ENCODE measurements at places on chromosomes 5 and 9.

DNA sequence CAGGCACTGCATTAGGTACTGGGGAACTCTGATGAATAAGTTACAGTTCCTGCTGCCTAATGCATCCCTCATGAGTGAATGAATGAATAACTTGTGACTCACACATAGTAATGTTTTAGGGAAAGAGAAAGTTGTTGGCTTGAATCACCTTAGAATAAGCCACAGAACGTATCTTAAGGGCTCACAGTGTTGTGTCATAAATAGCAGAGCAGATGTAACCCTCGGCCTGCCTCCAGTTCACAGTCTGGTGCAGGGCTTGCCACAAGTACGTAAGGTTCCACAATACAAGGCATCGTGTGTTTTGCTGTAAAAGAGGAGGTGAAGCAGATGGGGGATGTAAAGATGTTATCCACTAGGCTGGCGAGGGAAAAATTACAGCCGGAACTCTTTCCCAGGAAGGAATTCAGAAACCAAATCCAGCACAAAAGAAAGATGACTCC is 218.7 kb downstream of the TRPM3 start:
- no peak for DNase-seq

DNA sequence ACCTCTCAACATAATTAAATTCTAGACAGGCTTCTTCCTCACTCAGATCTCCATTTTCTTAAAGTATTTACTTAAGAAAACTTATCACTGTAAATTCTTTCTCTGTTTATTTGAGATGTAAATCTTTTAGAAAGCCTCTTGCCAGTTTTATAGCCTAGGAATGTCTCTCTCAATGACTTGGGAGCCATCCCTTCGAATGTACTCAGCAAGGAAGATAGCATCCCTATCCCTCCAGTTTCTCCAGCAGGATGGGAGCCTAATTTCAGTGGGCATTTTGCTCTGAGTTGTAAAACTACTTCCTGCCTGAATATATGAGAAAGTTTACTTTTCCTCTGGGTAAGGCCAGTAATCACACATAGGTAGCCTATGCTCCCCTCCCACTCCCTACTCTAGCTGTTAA is 558.5 kb upstream of the ARRDC3 start:
- DNase-seq, result no peak

- no peak for DNase-seq
Observed at GRCh38 chr5:177369645-177370440, 12.1 kb downstream of the RGS14 start.

DNA sequence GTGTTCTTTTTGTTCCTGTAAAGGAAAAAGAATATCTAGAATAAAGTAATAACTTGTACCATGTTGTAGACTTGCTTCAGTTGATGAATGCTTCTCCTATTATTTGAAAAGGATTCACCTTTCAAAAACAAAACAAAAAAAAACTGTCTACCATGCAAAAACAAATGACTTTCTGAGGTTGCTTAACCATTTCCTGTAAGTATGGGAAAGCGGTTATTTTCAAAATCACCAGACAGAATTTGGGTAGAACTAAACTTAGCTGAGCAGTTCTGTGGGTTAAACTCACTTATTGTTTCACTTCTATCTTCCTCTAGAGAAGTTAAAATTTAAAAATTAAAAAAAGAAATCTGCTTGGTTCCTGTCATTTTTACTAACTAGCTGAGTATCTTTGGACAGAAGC is 25.2 kb downstream of the LNPEP start:
- no peak for DNase-seq

GRCh38 chr5:25150819-25151218 is 506.0 kb upstream of the CDH10 start:
- DNase-seq, result no peak

DNA sequence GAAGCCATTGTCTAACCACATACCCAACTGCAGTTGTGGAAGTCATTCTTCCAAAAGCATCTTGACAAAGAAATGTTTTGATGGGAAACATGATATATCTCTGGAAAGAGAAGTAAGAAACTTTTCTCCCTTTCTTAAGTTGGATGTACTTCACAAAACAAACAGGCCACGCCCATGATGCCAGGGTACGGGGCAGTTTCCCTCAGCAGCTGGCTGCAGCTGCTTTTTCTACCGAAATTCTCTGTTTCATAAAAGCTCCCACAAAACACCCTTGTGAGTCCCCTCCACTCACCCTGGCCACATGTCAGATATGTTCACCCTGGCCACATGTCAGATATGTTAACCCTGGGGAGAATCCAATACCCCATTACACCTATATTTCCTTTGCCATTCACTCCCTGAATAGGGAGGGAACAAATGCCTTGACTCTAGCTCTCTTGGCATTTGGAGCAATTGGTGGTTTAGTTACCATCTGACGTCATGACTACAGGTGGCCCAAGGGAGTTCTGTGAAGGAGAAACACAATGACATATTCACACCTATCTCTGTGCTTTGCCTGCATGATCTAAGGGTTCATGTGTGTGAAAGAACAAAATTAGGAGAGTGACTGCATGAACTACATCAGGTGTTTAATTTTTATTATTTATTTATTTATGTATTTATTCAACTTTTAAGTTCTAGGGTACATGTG is 103.0 kb downstream of the AOPEP start:
- DNase-seq, result no peak

GRCh38 chr5:114070093-114070722 is 291.7 kb upstream of the KCNN2 start:
- no peak for DNase-seq

DNA sequence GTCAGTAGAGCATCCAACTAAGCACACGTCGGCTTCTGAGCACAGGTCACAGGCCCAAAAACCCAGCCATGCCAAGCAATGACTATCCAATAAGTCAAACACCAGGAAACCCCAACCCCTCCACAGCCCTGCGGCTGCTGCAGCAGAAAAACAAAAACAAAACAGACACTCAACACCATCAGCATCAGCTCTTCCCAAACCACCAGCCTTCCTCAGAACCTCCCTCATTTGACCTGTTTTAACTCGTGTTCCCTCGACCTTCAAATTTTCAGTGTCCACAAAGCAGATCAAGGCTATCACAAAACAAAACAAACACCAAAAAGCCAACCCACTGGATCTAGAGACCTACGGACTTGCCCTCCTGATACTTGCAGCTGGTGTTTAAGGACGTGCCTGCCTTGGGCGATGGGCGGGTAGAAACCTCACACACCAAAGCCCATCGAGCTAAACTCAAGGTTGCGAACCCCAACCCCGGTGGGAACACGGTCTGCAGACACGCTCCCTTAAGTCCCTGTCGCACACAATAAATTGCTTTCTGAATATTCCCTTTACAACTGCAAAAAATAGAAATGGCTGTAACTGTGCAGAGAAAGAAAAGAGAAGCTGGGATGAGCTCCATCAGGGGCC is 247.1 kb upstream of the ANKRD55 start:
- no peak for DNase-seq

- DNase-seq, result no peak
Observed at GRCh38 chr5:85868070-85868469, 749.7 kb upstream of the COX7C start.

DNA sequence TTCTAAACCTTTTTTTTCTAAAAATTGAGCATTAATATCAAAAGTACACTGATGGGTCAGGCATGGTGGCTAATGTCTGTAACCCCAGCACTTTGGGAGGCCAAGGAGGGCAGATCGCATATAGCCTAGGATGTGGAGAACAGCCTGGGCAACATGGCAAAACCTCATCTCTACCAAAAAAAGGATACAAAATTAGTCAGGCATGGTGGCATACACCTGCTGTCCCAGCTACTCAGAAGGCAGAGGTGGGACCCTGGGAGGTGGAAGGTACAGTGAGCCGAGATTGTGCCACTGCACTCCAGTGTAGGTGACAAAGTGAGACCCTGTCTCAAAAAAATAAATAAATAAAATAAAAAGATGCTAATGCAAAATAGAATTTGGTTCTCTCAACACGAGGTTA is 49.4 kb downstream of the RAPGEF1 start:
- DNase-seq, result no peak

DNA sequence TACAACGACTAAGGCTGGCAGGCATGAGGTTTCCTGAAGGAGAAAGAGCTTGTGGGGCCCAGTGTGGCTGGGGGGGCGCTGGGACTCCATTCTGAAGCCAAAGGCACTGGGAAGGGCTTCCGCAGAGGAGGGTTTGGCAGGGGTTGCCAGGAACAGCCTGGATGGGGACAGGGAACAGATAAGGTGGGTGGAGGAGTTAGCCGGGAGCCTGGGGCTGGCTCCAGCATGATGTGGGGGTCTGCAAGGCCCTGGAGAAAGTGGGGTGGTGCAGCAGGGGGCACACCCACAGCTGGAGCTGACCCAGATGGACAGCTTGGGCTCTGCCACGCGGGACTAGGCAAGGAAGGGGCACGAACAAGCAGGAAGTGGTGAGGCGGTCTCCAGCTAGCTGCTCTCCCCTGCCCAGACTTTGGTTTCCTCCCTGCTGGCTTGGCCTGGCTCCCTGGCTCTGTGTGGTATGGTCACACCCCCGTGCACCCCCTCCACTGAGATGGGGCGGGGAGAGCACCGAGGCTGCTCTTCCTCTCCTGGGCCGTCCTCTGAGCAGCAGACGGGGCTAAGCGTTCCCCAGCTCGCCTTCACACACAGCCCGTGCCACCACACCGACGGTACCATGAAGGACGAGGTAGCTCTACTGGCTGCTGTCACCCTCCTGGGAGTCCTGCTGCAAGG is at the start of gene LTC4S:
TSS of gene LTC4S (plus strand) at position 519 of the 672 bp plus-strand sequence. CDS start at position 614, 95 bp downstream.
- DNase-seq, result no peak

DNA sequence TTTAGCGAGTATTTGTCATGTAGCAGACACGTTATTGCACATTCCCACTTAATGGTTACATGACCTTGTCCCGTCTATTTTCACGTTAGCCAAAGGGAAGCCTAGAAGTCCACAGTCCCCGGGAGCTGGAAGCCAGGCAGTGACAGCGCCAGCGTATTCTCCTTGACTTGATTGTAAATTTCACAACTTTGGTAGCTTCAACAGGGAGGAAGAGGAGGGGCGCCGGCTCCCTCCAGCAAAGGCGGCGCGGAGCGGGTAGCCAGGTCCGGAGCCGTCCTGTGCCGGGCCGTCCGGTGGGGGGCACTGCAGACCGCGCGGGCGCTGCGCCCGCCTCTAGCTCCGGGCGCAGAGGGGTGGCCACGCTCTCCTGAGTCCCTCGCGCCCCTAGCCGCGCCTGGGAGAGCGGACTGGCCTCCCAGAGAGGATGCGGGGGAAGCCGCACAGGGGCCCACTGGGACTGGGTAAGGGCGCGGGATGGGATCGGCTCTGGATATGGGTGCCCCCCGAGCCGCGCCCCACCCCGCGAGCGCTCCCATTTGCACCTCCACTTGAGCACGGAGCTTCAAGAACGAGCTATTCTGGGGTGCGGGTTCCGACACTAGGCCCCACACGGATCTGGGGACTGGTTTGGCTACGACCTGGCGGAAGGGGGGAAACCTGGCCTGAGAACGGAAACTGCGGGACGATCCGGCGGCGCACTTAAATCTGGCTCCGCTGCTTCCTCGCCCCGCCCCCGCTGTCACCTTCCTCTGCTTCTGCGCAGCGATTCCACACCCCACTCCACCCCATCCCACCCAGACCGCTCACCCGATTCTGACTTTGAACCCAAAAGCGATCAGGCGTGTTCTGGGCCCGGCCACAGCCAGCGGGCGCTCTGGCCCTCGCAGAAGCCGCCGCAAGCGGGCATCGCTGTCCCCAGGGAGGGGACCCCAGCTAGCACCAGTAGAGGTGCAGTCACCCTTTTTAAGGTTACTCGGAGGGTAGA is 23.8 kb downstream of the KLF4 start:
- DNase-seq, result no peak

GRCh38 chr9:12737871-12738270 is 36.9 kb upstream of the LURAP1L start:
- DNase-seq, result no peak

GRCh38 chr9:132878695-132879456 is at the start of gene SPACA9:
SPACA9 (plus strand) TSS chr9:132878898; CDS start chr9:132883948, 5,050 bp downstream.
- no peak for DNase-seq

- DNase-seq, result no peak
Observed at GRCh38 chr5:35857606-35858205, 1.0 kb downstream of the IL7R start.

DNA sequence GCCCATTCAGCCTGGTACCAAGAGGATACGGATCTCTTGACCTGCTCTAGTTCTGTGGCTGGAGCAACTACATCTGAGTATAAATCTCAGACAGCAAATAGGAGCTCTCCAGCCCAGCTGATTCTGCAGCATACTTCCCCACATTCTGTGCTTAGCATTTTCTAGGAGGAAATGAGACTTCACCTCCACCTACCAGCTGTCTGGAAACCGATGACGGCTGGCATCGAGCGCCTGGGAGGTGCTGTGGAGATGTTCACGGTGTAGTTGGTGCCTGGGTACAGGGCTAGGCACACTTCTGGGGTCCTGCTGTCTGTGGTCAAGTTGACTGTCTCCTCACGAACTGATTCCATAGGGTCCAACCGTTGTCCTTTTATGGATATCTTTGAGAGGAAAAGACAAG is 63.6 kb downstream of the SUSD1 start:
- DNase-seq, result no peak

DNA sequence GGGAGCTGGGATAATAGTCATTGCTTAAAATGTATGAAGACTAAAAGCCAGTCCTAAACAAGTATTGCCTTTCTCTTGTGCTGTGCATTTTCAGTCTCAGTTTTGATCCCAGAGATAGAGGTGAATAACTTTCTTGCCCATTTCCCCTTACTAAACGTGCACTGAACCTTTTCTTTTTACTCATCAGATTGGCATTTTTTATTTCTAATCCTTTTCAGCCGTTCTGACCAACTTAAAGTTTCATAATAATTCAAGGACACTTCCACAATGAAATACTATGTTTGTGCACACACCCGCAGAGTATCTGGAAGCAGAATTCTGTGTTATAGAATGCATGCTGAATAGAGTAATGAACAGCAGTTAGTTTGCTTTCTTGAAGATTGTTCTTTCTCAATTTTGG is 343.6 kb downstream of the LRRC70 start:
- DNase-seq, result no peak

DNA sequence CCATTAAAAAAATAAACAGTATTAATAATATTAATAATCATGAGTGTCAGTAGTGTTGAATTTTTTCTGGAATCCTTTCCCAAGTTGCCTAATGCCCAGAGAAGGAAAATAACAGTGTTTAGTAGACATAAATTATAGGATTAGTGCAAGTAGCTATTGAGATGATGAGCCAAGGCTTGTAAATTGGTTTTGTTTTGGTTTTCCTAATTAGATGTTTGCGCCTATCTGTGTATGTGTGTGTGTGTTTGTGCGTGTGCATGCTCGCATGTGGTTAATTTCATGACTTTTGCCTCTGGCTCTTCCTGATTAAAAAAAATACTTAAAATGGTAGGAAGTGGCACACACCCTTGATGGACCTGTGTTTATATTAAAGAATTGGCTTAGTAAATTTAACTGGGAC is 55.4 kb downstream of the FXN start:
- no peak for DNase-seq

DNA sequence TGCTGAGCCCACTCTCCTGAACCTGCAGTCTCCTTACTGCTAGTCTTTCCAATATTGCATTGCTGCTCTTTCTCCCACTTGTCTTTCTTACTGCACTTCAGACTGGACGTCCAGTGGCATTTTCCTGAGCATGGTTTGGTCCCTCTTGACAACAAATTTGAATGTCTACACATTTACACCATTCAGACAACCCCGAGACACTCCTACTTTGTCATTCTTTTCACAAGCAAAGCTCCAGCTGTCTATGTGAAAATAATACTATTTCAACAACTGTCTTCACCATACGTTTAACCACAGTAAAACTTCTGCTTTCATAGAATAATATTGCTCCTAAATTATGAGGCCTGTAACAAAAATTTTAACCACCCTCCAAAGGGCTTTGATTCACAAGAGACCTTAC is 10.4 kb upstream of the APTX start:
- no peak for DNase-seq

Measured in stimulated activated CD8-positive, alpha-beta memory T cell treated with anti-CD3 and anti-CD28 coated beads, Interleukin-7, amount 100 ng/mL, for 1 hour (primary cell).